Natural killer cell (primary cell): ENCODE measurements at places on chromosomes 4 and X.

- no peak for DNase-seq
Observed at GRCh38 chr4:168586926-168587325, 90.1 kb downstream of the PALLD start.

DNA sequence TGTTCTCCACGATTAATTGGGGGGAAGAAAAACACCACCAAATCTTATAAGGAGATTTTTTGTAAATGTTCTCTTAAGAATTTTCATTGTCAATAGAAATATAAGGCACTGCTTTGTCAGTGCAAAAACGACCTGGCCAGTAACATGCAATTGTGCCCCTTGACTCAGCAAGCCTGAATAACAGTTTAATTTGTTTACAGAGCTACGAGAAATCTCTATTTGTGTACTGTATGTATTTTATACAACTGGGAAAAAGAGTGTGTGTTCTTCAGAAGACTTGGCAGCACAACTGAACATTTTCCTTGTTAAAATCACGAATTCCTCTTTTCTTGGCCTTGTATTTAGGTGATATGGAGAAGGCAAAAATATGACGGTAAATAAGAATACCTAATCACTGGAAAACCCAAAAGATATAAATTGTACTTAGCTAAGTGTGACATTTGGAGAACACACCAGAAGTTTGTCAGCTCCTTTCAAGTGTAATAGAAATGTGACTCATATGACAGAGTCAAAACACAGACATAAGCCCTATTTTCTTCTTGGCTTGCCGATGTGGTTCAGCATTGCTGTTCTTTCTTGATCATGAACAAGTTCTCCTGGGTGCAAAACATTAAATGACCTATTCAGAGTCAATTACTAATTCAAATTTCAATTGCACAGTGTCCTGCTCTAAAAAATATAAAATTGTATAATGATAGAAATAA, 945.0 kb upstream of the INTU start:
- DNase-seq: no peak

- DNase-seq: peak; percentile 82
Observed at GRCh38 chrX:136608295-136608933, 39.5 kb upstream of the CD40LG start.

GRCh38 chr4:103305355-103305754, 107.2 kb upstream of the CENPE start:
- DNase-seq: no peak

DNA sequence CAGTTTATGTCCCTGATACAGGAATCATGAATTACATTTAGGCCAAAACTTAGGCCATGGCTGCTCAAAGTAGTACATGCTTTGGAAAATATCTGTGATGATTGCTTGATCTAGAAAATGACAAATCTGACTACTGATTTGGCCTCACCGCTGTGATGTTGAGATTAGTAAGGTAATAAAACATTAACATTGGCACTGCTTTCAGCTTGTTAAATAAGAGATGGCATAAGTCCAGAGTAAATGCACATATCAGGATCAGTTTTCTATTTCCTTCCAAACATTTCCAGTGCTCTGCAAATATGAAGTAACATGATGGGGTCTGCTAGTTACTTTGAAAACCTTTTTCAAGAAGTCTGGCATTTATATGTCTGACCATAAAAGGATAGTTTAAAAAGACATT, 687.3 kb upstream of the ACTRT1 start:
- no peak for DNase-seq

- no peak for DNase-seq
Observed at GRCh38 chr4:86967798-86968197, 33.0 kb downstream of the AFF1 start.

- DNase-seq: no peak
Observed at GRCh38 chr4:10656988-10657387, 27.6 kb downstream of the CLNK start.

- DNase-seq: no peak
Observed at GRCh38 chr4:107255114-107255513, 219.0 kb upstream of the DKK2 start.

- DNase-seq: no peak
Observed at GRCh38 chr4:75004755-75005668, 72.1 kb downstream of the PARM1 start.

DNA sequence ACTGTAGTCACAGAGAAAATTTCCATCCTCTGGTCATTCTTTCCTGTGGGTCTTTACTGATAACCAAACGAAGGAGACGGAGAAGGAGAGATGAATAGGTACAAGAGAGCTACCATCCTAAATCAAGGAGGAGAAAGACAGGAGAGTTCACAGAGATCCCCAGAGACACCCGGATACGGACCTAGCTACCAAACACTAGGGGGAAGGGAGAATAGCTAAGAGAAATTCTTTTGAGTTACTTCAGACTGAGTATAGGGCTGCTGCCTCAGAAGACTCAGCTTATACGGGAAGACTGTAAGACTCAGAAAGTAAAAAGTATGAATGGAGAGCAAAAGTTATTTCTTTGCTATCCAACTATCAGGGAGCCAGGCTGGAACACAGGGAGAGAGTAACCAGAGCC, 572.1 kb downstream of the C4orf33 start:
- no peak for DNase-seq

DNA sequence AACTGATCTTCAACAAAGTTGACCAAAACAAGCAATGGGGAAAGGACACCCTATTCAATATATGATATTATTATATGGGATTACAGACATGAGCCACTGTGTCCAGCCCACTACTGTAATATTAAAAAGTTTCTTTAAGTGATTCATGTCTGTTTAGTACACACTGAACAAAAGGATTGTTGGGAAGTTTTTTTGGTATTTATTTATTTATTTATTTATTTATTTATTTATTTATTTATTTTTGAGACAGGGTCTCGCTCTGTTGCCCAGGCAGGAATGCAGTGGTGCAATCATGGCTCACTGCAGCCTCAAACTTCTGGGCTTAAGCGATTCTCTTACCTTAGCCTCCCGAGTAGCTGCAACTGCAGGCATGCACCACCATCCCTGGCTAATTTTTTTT, 58.4 kb upstream of the PGAM4 start:
- DNase-seq: no peak

GRCh38 chrX:16185725-16186136, 18.4 kb downstream of the MAGEB17 start:
- no peak for DNase-seq

DNA sequence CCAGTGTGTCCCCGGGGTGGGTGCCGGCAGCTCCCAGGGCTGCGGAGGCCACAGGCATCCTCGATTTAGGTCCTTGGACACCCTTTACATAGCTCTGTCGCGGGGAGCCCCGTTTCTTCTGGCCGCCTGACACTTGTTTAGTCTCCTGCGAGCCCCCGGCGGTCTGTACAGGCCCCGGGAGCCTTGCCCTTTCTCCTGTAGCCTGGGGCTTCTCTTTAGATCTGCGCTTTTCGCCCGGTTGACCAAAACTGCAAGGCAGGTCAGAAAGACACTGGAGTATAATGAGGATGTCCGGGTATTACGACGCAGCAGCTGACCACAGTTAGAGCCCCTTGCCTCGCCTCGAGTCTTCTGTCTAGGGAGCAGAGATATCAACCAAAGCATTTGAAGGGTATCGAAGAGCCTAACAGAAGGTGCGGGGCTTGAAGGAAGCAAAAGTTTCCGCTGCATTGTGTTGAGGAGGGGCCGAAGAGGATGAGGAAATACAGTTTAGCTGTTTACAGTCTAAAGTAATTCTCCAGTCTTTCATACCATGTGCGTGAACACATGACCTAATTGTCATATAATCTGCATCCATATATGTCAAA, 479 bp downstream of the BRCC3 start:
- DNase-seq: no peak

- DNase-seq: peak; percentile 77
Observed at GRCh38 chr4:73258436-73258685, 237 bp downstream of the ANKRD17 start.

GRCh38 chr4:139312552-139313332, 10.5 kb upstream of the NDUFC1 start:
- DNase-seq: no peak

- DNase-seq: no peak
Observed at GRCh38 chr4:27057662-27058061, 197.0 kb downstream of the STIM2 start.

- DNase-seq: no peak
Observed at GRCh38 chr4:1019729-1020470, 8.5 kb downstream of the FGFRL1 start.
